EH (cell line): ENCODE measurements at places on chromosomes 3 and 15.

DNA sequence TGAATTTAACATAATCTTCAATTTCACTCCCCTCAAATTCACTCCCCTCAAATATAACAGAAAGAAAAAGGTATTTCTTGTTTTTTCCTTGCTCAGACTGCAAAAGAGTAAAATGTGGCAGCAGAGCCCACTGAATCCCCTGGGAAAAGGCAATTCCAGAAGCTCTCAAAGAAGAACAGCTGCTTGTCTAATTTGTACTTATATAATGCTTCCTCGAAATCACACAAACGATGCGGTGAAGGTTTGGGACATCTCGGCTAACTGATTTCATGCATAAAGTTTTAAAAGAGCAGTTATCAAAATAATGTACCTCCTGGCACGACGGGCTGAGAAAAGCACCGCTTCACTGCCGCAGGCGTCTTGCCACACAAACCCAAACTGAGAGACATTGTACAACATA is 10.7 kb downstream of the BDH1 start:
- no peak for DNase-seq

- DNase-seq = no peak
Observed at GRCh38 chr15:31869686-31870307, 160.5 kb upstream of the CHRNA7 start.

DNA sequence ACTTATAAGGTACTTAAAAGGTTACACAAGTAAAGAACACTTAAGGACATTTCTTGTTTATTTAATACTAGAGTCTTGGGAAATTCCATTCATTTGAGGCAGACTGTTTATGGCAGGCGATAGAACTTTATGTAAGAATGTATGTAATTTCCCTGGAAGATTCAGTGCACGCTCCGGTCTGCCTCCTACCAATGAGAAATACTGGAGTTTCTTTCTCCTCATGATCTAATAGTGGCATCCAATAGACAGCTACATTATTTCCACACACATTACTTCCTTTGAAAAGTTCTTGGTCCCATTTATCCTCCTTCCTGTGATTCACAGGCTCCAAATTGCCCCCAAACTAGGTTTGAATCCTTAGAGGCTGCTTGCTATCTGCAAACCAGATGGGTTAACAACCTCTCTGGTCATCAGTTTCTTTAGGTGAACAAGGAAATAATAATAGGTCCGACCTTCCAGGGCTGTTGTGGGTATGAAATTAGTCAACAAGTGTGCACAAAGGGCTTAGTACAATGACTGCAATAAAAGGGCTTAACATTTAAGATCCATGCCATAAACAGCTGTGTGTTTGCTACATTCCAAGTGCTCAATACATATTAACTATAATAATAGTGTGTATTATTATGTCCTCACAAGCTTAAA is 30.7 kb downstream of the EIF4E3 start:
- peak; percentile 92 for DNase-seq

- no peak for DNase-seq
Observed at GRCh38 chr3:184311633-184312032, 2.8 kb upstream of the EIF4G1 start.

DNA sequence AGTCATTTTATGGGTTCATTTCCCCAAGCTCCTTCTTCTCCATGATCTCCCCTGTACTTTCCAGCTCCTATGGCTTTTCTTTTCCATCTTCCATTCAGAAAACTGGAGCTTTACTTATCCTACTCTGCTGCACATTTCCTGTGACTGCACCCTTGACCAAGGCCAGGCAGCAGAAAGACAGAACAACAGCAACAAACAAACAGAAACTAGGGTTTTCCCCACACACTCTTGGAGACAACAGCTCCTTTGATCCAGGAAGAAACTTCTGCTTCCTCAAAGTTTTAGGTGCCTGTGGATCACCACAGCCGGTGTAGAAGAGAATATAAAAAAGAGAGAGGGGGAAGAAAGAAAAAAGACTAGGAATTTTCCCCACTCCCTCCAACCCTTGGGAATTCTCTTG is 342.3 kb upstream of the CFAP20DC start:
- DNase-seq = no peak

GRCh38 chr3:187321766-187322165 is 30.2 kb upstream of the MASP1 start:
- no peak for DNase-seq

DNA sequence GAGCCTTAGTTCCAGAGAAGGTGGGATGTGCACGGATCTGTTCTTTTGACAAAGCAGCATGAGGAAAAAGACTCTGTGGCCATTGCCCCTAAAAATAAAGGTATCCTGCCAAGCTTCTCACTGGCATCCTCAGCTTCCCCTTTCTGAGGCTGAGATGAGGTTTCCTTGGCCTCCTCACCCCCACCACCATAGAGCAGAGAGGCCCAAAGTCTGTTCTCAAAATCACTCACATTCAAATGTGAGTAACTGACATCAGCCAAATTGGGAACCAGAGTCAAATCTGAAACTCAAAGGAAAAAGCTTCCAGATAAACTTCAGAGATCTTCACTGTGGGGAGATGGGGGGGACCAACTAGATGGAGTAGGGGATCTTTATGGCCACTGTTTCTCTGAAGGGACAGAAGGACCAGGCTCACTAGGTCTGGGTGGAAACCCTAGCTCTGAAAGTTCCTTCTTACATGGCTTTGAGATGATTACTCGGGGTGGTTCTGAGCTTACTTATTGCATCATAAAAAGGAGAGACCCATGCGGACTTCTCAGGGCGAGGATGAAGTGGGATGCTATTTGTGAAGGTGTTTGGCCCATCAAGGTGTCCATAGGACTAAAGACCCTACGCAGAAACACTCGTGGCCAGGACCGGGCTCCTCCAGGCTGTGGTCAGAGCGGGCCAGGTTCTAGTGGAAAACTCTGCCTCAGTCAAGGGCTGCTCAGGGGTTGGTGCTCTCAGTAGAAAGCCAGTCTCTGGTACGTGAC is 61.5 kb upstream of the MEF2A start:
- DNase-seq = no peak

GRCh38 chr15:66945842-66946241 is 119.6 kb upstream of the SMAD3 start:
- DNase-seq = no peak

DNA sequence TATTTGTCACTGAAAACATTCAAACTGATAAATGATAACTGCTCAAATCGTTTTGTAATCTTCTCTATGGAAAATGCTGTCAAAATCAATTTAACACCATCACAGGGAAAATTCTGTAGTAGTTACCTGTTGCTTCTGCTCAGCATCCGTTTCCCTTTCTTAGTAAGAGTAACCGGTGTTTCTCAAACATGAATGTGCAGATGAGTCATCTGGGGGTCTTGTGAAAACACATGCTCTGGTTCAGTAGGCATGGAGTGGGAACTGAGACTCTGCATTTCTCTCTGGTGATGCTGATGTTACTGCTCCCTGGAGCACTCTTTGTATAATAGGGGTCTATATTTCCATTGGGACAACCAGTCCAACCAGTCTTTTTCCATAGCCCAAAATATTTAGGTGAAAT is 145.1 kb downstream of the SEMA6D start:
- DNase-seq = no peak
